ENCODE measurements at places on chromosomes 1 and 21.

GRCh38 chr1:167305059-167305705 is 84.5 kb downstream of the POU2F1 start:
- DNase-seq: no peak

DNA sequence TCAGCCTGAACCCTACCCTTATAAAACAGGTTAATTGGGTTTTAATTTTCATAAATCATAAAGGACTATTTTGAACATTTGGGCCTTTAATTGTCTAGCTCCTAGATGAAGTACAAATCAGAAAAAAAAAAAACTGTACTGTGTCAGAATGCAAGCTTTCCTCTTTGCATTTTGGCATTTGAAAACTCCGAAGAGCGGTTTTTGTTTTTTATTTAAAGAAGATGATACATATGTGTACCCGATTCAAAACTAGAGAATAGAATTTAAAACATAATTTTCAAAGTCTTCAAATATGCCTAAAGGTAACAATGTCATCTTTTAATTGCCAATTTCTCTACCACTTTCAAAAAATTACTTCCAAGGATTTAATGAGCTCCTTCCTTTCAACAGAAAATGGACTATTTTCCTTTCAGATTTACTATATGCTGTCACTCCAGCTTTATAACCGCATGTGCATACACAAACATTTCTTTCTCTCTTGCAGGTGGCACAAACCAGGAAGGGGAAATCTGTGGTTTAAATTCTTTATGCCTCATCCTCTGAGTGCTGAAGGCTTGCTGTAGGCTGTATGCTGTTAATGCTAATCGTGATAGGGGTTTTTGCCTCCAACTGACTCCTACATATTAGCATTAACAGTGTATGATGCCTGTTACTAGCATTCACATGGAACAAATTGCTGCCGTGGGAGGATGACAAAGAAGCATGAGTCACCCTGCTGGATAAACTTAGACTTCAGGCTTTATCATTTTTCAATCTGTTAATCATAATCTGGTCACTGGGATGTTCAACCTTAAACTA is 33.7 kb downstream of the MRPL39 start:
- peak; percentile 24 for DNase-seq

DNA sequence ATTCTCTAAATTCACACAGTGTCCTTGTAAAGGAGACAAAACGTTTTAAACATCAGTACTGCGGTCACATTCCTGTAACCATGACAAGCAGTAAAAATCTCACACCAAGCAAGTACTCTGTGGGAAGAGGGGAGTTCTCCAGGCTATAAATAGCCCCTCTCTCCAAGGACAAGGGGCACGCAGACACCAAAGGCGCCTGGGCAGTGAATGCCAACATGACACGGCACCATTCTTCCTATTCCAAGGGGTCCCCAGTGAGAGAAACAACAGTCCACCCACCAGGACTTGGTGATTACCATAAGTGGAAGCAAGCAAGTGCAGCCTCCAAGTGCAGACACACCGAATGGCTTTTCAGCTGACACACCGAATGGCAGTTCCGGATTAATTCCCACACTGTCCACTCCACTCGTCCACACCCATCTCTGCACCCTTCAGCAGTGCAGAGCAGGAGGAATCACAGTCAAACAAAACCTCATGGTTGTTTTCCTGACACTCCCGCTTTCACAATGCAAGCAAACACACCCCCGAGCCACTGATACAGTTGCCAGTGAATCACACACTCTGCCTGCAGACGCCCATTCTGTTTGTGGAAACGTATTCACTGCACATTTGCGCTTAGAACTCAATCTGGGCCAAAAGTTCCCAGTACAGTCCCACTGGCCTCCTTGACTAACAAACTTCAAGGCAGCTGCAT is 1.8 kb downstream of the PTTG1IP start:
- no peak for DNase-seq

GRCh38 chr1:21816602-21817302 is 4.7 kb downstream of the LDLRAD2 start:
- DNase-seq: peak; percentile 18

GRCh38 chr1:81327743-81328142 is 473.0 kb upstream of the ADGRL2 start:
- DNase-seq: no peak

GRCh38 chr1:194338241-194338948 is 1152.0 kb upstream of the B3GALT2 start:
- no peak for DNase-seq

DNA sequence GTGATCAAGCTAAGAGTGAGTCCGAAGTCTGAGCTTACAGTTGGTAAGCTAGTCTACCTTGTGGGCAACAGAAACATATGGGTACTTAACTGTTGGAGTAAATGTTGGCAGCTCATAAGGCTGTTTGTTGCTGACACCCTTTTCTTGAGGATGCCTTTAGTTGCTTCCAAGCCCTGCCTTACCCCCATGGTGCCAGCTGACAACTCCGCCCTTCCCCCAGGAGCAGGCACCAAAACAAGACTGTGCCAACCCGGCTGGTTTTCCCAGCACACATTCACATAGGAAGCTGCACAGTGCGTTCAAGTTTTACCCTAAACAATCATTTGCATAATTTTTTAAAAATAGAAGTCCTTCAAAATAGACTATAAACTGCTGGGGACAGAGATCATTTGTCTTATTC is 150.2 kb upstream of the LMO4 start:
- DNase-seq: no peak

GRCh38 chr1:227356620-227357146 is 38.4 kb upstream of the CDC42BPA start:
- peak; percentile 48 for DNase-seq

DNA sequence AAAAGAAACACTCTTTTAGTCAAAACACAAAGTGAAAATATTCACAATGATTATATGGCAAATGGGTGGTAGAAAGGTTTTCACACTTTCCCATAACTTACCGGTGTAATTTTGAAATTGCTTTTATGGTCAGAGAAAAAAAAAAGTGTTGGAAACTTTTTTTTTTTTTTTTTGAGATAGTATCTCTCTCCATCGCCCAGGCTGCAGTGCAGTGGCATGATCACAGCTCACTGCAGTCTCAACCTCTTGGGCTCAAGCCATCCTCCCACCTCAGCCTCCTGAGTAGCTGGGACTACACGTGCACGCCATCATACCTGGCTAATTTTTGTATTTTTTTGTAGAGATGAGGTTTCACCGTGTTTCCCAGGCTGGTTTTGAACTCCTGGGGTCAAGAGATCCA is 3.3 kb downstream of the IFNGR2 start:
- no peak for DNase-seq

- no peak for DNase-seq
Observed at GRCh38 chr1:22760455-22760854, 49.8 kb downstream of the EPHB2 start.

DNA sequence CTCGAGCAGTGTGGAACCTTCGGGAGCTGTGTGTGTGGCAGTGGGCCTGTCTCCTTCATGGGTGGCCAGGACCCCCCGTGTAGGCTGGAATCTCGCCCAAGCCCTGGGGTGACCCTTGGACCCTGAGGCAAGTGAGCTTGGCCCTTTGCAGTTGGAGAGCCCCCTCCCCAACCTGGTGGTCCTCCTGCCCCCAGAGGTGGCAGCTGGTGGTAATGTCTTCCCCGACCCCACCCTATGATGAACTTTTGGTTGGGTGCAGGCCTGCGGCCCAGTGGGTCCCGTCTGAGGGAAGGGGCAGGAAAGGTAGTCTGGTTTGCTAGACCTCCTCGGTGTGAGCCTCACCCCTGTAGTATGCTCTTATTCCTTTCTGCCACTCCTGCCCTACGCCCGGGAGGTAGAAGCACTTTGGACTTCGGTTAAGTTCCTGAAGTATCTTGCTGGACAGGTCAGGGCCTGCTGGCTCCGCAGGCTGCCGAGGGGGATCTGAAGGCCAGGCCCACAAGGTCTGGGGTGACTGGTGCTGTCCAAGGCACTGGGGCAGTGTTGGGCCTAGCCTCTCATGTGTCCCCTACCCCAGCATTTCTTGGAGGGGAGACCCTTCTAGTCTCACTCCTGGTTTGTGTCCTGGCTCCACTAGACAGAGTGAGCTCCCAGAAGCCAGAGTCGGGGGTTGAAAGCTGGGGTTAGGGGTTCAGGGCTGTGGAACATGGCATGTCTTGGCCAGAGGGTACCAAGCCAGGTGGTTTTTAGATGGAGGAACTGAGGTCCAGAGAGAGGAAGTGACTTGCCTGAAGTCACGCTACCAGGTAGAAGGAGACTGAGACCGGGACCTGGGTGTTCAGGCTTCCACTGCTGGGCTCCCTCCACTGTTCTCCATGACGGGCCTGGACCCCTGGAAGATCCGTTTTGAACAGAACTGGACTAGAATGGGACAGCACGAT is 1.8 kb downstream of the ZNF362 start:
- no peak for DNase-seq

GRCh38 chr1:1079408-1080121 is 5.5 kb upstream of the RNF223 start:
- DNase-seq: peak; percentile 60

GRCh38 chr1:50268049-50268448 is 155.2 kb downstream of the DMRTA2 start:
- no peak for DNase-seq

- DNase-seq: no peak
Observed at GRCh38 chr21:41211060-41211805, 43.3 kb downstream of the BACE2 start.

DNA sequence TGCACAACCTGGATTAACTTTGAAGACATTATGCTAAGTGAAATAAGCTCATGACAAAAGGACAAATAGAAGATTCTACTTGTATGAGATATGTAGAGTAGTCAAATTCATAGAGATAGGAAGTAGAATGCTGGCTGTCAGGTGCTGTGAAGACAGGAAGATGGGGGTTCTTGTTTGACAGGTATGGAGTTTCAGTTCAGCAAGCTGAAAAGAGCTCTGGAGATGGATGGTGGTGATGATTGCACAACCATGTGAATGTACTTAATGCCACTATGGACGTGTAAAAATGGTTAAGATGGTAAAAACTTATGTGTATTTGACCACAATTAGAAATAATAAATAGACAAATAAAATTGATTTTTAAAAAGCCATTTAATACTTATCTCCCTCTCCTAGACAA is 169.8 kb upstream of the DUSP10 start:
- DNase-seq: no peak

- no peak for DNase-seq
Observed at GRCh38 chr1:19325368-19325957, 13.3 kb downstream of the SLC66A1 start.

DNA sequence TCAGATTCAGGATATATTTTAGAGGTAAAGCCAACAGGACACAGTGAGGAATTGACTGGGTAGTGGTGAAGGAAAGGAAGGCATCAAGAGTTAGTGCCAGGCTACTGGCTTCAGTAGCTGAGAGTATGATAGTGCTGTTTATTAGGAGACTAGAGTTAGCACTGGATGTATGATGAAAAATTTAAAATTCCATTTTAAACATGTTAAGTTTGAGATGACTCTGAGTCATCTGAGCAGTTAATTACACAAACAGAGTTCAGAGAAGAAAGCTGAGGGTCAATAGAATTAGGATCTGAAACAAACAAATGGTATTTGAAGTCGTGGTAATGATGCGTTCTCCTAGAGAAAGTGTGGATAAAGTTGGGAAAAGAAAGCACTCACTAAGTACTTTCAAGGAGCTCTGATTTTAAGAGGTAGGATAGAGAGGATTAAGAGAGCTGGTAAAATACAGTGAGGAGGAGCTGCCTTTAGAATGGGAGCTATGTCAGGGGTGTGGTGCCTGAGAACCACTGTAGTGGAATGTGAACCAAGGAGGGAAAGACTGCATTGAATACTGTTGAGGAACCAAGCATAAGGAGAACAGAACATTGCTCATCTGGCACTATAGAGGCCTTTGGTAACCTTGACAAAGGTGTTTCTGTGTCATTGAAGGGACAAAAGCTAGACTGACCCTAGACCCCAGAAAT is 21.7 kb upstream of the SHCBP1L start:
- DNase-seq: no peak

DNA sequence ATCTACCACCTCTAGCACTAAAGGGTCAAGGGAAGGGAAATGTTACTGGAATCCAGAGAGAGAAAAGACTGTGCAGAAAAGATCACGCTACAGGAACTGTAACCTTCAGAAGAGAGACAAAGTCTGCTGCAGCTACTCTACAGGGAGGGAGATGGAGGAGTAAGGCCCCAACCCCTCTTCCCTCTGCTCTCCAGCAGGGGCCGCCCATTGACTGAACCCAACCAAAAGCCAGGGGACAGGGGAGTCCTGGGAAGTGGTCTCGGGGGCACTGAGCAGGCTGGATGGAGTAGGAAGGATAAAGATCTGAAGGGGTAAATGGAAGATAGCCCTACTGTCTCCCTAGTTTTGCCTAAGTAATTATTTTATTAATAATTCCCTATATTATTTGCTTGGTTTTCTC is 72.8 kb upstream of the NR5A2 start:
- DNase-seq: no peak

DNA sequence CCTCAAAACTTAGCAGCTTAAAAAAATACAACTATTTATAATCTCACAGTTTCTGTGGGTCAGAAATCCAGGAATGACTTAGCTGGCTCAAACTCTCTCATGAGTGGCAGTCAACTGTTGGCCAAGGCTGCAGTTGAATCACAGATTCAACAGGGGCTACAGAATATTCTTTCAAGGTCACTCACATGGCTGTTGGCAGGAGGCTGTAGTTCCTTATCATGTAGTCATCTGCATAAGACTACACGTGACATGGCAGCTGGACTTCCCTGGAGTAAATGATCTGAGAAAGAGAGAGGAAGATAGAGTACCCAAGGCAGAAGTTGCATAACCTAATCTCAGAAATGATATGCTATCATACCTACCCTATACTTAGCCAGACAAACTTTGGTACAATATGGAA is 75.2 kb upstream of the TSPAN2 start:
- DNase-seq: no peak

DNA sequence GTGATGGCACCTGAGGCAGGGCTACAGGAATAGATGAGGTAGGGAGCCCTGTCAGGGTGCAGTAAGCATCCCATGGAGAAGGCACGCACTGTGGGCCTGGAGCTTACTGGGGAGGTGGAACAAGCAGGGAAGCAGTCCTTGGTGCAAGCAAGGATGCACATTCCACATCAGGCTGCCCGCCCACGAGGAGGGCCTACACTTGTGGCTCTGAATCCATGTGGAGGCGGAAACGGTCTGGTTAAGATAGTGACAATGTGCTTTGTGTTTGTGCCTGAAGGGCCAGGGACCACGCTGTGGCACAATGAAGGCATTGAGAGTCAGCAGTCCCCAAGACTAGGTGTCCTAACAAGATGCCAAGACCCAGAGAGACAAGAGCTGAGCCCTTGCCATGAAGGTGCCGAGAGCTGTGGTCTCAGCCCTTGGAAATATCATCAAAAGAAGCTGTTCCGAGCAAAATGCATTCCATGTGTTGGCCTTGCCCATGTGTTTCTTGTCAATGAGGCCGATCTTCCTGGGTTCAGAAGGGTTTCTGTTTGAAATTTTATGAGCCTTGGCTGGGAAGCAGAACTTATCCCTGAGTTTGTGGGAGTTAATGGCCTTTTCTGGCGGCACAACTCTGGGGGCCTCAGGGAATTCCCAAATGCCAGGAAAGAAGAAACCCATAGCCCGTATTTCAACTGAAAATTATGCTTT is 111.9 kb downstream of the NGF start:
- no peak for DNase-seq

Data from HCT116 (cell line).